ENCODE measurements at places on chromosomes 3 and 15. TPM values are rescaled to one million over a fixed set of nuclear protein-coding genes. Genes with fewer than 3 reads are reported as not detected.

Gene MRPS25
- polyA plus RNA-seq = 19.4 TPM

Gene CPN2
- polyA plus RNA-seq = not detected

Gene HEMK1
- 12.9 TPM for polyA plus RNA-seq

Gene LRRN1
- 13.6 TPM for polyA plus RNA-seq
